Heart left ventricle (tissue), 16 donors: ENCODE measurements at places on chromosomes 4 and X. TPM values are rescaled to one million over a fixed set of nuclear protein-coding genes. Genes with fewer than 3 reads are reported as not detected.

- DNase-seq = no peak
Observed at GRCh38 chrX:3362956-3363355, 16.5 kb upstream of the MXRA5 start.

Gene TAPT1
- polyA plus RNA-seq = 23.8 TPM

DNA sequence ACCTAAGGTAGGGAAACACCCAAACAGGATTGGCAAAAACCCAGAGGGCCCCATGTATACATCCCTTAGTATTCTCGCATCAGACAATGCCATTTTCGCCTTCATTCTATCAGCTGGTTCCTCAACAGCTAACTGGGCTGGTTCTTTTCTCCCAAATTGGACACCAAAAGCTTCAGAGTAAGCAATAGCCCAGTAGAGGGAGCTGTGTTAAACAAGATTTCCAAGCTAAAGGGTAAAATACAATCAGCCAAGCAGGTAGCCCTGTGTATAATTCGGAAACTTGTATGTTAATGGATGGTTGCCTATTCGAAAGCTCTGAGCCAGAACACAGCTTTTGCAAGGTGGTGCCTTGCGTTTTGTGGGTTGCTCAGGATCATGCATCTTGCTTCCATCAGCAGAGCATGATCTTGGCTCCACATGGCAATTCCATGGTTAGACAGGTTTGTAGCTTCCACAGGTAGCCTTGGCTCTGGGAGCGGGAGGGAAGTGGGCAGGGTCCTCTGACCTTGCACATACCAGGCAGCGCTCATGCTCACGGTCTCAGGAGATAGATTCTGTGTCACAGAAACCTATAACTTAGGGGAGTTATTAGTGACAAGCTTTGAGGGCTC, 115.2 kb upstream of the LNX1 start:
- no peak for DNase-seq

Gene UGT2B15
- polyA plus RNA-seq = not detected

DNA sequence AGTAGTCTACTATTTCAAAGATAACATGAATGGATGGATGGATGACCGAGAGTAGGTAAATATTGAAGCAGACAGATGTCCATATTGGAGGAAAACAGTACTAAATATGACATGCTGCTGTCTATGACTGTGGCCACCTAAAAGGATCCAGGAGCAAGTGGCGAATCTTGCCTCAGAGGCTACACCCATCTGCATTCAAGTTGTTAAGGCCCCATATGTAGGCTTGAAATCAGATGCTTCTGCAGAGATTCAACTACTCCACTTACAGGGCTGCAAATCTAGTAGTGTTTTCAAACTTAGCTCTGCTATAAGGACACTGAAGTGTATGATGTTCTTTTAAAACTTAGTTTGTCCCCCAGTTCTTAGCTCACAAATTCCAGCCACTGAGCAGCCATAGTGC, 28.9 kb downstream of the SEPSECS start:
- no peak for DNase-seq

DNA sequence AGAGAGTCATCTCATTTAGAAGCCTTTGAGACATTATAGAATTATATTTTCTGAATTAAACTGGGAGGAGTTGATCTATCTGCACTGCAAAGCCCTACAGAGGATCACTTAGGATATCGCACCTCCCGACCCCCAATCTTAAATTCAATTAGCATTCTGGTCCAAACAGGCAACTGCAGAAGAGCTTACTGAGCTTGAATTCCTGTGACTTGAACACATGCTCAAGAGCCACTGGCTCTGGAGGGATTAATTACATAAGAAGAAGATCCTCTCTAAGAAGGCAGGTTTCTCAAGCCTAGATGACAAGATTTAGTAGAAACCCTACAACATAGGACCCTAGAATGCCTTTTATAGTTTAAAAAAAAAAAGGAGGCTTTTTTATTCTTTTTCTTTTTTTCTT, 548.9 kb downstream of the ARAP2 start:
- DNase-seq = no peak

DNA sequence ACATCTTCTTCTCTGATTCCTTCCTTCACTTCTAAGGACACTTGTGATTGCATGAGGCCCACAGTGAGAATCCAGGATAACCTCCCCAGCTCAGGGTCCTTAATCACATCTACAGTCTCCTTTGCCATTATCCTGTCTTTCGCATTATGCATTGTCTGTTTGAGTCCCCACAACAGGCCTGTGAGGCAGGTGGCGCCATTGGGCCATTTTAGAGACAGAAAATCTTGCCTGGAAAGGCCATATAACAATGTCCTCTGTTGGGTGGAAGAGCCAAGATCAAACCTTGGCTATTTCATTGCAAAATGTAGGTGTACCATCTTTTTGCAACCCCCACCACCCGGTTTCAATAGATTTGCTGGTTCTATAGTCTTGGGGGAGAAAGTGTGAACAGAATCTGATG, 11.8 kb upstream of the DCUN1D4 start:
- peak; percentile 75 for DNase-seq

Gene RNF175
- polyA plus RNA-seq = 0.53 TPM

DNA sequence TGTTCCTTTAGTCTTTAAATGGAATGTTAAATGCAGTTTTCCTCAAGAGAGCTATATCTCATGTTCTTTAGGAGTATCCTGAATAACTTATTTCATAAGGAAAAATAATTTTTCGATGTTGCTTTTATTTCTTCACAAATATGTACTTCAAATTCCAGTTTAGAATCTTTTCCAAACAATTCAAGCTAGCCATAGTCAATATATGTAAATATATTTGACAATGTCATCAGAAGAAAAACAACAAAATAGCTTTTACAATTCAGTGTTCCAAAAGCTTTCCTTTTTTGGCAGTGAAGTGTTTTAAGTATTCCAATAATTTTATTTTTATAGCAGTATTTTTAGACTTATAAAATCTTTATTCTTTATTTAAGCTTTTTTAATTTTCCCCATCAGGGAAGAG, 1532.0 kb downstream of the PCDH18 start:
- no peak for DNase-seq

DNA sequence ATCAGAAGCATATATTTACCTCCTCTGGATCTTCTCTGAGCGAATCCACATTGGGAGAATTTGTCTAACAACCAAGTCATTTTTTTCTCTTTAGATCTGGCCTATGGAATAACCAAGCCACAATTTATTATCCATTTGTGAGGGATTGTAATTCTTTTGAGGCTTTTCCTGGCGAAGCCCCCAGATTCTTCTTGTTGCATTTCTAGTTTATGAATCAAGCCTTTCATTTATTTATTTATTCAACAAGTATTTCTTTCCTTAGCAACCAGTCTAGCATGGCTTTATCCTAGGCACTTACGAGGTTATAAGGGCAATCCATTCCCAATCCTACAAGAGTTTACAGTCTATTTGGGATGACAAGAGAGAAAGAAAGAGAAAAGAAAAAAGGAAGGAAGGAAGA, 18.4 kb upstream of the FNIP2 start:
- DNase-seq = no peak

Gene F8
- 32.6 TPM for polyA plus RNA-seq

Gene GPC4
- polyA plus RNA-seq = 1.6 TPM

Gene MFAP3L
- 0.76 TPM for polyA plus RNA-seq

GRCh38 chrX:41708486-41708885, 15.5 kb upstream of the GPR82 start:
- no peak for DNase-seq

- DNase-seq = no peak
Observed at GRCh38 chr4:57303012-57303751, 193.0 kb upstream of the IGFBP7 start.

DNA sequence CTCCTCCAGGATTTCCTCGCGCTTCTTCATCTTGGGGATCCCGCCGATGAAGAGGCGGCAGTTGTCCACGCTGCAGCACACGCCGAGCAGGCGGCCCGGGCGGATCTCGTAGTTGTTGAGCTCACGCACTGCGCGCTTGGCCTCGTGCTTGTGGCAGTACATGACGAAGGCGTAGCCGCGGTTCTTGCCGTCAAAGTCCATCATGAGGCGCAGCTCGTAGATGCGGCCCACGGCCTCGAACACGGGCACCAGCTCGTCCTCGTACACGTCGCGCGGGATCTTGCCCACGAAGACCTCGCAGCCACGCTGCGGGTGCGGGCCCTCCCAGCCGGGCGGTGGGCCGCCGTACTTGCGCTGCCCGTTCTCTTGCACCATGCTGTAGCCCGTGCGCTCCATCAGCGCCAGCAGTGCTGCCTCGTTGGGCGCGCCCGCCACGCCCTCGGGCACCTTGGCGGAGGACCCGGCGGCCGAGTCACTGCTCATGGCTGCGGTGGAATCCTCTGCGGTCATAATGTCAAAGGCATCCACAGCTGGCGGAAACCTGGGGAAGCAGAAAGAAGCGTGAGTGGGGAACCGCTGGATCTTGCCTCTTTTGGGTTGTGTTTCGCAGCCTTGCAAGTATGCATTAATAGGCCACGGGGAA, 103.4 kb downstream of the CHRNA9 start:
- no peak for DNase-seq

DNA sequence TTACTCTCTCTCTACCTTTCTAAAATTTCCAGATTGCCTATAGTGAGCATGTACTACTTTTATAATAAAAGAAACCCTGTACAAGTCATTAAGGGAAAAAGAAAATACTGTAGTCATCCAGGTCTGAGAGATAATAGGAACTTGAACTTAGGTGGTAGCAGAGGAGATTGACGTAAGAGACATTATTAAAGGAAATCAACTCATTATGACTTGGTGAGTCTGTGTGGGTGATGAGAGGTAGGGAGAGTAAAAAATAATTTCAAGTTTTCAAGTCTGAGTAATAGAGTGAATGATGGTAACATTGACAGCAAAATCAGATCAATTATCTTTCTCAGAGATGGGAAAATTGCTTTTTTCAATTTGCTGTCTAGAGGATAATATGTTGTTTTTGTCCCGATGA, 44.0 kb upstream of the ZCCHC12 start:
- DNase-seq = no peak

- DNase-seq = no peak
Observed at GRCh38 chrX:100650841-100651240, 6.8 kb downstream of the SRPX2 start.

Gene CT55
- polyA plus RNA-seq = not detected

DNA sequence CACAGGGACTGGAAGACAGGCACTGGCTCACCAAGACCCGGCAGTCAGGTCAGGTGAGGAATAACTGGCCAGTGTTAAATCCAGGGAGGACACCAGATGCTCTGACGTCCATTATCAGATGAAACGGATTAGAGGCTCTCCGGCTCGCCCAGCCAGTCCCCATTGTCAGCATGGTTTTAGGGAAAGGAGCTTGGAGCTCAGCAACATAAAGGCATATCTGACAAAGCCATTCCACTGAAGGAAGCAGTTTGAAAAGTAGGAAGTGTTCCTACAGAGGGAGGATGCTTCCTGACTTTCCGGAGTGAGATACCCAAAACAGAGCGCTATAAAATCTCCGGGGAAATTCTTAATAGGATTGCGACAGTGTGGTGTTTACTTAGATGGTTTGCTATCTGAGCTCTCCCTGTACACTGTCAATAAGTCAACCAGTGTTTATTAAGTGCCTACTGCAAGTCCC, 14.8 kb downstream of the NDNF start:
- peak; percentile 34 for DNase-seq

DNA sequence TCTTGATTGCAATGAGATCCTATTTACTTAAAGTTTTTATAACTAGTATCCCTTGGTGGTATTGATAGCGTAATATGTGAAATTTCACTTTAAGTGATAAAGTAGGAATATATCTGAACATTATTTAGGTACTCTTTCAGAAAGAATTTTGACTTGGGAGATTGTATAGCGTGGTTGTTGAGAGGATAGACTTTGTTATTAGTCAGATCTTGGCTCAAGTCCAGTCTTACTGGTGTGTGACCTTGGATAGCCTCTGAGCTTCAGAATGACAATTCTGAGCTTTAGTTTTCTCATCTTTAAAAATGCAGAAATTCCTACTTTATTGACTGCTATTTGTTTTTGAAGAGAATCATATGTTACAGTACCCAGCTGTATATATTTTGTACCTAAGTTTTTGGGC, 32.6 kb downstream of the DCK start:
- DNase-seq = no peak
